ENCODE measurements at places on chromosomes 2 and 18.

DNA sequence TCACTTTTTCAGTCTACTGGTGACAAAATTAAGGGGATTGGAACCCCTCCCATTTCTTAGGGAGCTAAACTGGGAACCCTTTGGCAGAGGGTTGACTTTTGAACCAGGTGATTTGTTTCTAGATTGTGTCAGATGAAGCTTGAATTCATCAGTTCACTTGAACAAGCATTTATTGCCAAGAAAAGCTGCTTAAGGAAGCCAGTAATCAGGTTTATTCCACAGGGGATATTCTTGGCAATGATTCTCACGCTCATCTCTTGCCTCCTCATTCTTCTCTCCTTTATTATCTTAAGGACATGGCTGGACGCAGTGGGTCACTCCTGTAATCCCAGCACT, 101.0 kb downstream of the ALPK2 start:
- no peak for DNase-seq

- DNase-seq = no peak
Measured at GRCh38 chr2:179936654-179937053, 70.4 kb downstream of the CWC22 start.

GRCh38 chr2:96895032-96895745, 25.3 kb upstream of the SEMA4C start:
- no peak for DNase-seq

DNA sequence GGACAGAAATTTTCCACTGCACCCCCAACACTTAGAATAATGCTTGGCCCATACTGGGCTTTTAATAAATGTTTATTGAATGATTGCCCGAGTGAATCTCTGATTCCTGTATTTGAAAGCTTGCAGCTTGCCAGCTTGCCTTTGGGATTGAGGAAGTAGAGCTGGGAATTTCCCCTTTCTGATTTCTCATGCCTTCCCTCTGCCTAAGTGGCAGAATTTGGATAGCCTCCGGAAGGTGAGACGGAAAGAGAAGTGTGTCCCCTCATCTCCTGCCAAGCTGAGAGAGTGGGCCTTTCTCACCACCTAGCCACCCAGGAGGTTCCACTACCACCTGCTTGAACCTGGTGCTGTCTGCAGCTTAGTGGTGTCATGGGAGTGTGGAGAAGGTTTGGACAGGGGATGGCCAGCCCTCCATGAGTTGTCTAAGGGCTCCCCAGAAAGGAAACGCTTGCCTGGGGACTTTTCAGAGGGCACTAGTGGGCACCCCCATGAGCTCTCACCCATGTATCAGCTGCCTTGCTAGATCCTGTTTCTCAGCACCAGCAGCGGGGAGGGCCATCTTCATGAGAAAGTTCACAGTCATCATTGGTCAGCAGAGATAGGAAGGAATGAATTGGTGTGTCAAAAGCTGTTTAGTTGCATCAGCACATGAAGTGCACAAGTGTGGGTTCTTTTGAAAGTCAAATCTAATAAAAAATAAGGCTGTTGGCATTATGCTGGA, 8.6 kb upstream of the NCOA1 start:
- DNase-seq = no peak

DNA sequence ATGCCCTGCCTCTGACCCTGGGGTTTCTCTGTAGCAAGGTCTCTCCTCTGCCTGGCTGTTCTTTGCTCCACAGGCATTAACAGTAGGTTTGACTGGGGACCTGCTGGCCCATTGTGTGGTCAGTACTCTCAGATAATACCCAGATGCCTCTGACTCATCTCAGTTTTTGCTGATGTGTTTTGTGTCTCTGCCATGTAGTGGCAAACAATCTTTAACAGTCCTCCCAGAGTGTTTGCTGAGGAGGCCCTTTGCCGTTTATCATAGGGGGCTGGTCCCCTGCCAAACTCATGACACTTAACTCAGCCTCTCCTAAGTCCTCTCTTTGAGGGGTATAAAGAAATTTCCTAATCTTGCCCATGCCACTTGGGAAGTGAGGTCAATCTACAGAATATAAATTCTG, 793.7 kb upstream of the FANCL start:
- no peak for DNase-seq

DNA sequence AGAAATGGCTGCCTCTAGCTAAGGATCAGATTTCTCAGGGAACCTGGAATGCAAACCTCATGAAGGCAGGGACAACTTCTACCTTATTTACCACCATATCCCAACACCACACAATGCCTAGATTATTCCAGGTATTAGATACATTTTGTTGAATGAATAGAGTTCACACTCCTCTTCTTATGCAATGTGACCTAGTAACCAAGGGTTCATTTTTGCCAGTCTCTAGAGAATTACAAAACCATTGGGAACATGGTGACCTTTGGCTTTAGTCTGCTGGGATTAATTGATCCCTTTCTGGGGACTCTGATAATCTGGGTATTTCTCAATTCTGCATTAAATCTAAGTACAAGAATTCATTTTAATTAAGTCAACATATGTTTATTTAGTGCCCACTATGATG, 35.2 kb upstream of the SERTAD2 start:
- DNase-seq = no peak

- DNase-seq = no peak
Measured at GRCh38 chr18:46649071-46649862, 7.8 kb downstream of the LOXHD1 start.

DNA sequence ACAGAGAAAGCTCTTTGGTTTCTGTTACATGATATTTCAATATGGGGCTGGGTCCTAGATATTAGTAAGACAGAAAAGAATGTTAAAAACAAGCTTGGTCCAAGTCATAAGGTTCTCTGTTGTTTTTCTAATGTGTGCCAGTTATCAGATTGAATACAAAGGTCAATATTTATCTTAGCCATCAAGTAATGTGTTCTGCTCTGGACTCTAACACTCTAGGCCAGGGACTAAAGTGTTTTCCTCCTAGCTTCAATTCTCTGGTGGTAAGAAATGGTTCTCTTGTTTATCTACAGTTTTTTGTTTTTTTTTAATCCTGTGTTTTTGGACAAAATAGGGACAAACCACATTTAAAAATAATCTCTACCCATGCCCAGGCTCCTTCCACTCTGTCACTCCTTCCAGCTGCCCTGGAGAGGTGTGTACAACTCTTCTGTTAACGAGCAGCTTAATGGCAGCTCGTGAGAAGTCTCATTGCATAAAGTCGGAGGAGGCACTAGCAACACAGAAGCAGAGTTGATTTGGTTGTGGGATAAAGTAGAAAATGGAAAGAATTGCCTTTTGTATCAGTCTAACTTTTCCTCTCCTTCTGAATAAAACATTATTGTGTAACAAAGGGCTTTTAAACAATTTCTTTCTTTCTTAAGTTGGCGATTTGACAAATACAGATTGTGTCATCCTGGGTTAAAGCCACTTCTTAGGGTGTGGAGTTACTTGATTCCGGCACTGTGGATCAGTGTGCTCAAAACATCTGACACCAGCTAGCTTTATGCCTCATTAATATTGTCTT, 8.0 kb upstream of the SESTD1 start:
- DNase-seq = no peak

GRCh38 chr2:210593166-210593565, 36.8 kb downstream of the CPS1 start:
- no peak for DNase-seq

DNA sequence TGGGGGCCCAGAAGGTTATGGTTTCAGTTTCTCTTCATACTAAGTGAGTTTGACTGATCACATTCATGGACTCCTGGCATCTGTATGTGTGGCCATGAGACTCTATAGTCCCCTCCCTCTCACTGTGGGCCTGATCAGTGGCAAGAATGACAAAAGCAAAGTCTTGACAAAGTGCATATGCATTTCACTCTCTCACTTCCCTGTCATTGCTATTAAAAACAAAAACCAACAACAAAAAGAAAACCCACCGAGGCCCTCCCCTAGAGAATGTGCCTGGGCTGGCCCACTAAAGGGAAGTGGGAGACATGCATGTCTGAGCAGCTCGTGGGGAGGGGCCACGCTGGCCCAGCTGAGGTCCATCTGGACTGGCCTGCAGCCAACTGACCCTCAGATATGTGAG, 600.1 kb upstream of the RAB6C start:
- no peak for DNase-seq

- DNase-seq = no peak
Measured at GRCh38 chr2:136297994-136298393, 180.0 kb upstream of the CXCR4 start.

DNA sequence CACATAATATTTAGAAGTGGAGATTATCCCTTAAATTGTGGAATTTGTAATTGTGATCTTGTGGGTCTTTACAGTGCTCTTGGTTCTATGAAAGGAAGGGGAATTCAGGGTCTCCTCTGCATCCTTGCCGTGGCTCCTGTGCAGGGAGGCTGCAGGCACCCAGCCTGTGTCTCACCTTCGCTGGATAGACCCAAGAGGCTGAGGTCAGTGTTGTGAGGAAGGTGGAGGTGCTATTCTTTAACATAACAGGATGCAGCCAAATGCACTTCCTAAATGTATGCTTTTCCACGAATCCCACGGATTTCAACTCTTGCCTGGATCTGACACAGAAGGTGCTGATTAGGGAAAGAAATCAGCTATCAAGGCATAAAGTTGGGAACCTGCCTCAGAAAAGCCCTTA, 69.5 kb downstream of the TMEM18 start:
- DNase-seq = no peak

Data from naive thymus-derived CD8-positive, alpha-beta T cell (primary cell).